Body of pancreas (tissue), 4 donors: ENCODE measurements at places on chromosomes 2 and 18.

DNA sequence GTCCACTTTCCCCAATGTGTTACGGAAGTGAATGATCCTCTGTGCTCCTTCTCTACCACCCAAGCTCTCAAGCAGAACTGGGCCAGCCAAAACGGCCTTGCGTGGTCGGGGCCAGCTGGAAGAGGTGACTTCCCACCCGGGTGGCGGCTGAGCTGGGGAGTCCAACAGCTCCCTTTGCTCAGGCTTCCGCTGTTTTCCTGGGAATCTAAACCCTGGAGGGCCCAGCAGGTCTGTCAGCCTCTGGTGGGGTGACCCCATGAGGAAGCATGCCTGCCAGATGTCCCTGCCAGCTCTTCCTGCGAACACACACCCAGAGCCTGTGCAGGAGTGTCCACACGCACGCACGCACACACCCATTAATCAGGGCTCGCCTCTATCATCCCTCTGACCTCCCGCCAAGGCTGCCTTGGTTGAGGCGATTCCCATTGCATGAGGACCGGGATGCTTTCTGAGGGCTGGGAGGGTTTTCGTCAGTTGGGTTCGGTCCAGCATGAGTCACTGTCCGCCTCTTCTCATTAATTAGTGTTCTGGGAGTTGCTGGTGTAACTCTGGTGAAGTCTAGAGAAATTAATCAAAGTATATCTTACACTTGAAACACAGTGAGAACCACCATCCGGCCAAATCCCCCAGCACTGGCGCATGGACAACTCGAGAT is 90.6 kb downstream of the TWIST2 start:
- DNase-seq, result peak; percentile 56

DNA sequence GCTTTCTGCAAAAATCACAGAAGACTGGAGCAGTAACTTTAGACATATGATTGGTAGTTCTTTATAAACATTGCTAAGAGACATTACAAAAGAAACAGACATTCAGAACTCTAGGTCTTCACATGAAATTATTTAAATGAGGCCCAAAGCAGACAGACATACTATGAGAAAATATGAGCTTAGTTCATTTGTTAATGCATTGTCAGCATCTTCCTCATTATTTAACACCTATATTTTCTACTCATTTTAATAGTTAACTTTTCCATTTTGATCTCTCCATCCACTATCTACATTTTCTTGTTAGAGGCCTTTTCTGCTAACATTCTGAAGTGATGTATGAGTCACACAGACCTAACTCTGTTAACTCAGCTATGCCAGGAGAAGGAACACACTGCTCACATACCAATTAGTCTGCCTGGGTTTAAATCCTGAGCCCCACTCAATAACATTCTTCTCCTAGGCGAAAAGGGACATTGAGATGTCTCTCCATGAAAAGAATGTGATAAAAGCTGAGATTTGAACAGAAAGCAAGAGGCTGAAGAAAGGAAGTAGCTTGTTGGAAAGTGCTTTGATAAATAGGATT is 400.3 kb upstream of the PKDCC start:
- no peak for DNase-seq

DNA sequence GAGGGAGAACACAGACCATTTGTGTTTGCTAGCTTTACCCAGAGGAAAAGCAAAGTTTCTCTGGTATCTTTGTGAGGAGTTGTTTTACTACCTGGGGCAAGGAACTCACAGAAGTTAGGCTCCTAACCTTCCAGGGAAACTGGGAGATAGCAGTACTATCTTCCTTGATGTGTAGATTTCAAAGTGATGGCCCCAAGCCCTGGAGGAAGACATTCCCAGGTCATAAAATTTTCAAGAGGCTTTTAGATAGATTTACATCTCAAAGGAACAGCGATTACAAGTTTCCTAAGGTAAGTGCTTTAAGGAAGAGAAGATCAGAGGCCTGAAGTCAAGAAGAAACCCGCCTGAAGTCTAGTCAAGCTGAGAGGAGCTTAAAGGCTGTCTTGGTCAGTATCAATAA is 1187.8 kb upstream of the TMEFF2 start:
- DNase-seq, result no peak

- DNase-seq, result no peak
Measured at GRCh38 chr18:3902676-3903075, 452.7 kb downstream of the TGIF1 start.

GRCh38 chr2:169716238-169716886 is 17.3 kb upstream of the KLHL23 start:
- peak; percentile 60 for DNase-seq

DNA sequence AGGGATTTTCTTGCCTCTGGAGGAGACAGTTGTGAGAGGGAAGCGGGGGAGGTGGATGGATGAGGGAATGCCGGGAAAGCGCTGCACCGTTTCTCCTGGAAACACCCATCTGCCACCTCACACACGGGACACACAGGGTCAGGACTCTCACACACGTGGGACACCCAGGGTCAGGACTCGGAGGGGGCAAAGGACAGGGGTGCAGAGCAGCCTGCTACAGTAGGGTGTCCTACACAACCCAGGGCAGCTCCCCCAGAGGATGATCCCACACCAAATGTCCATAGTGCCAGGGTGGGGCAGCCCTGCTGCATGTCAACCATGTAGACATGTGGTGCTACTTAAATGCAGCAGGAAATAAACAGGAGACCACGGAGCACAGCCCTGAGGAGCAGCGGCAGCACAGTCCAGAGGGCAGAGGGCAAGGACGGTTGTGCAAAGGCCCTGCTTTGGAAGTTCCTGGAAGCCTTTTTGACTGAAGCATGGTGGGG is 5.1 kb downstream of the RAMP1 start:
- DNase-seq, result no peak

GRCh38 chr2:130846233-130846632 is 9.5 kb downstream of the ARHGEF4 start:
- no peak for DNase-seq

GRCh38 chr2:205054789-205055188 is 509.5 kb downstream of the PARD3B start:
- DNase-seq, result no peak

DNA sequence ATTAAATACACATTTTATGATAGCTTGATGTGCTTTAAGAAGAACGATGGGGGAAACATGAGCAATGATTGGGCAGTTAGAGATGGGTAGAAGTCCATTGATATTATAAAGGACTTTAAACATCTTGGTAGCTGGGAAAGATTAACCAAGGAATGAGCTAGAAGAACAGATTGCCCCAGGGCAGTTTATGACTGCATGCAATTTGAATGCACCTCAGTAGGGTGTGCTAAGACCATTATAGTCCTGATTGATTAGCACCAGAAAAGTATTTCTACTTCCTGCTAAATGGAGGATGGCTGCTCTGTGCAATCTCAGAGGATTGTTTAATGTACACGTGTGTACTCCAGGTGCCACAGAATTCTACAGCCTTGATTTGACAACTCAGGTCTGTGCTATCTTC is 641.9 kb downstream of the CNTNAP5 start:
- no peak for DNase-seq

- no peak for DNase-seq
Measured at GRCh38 chr2:7845332-7845731, 836.5 kb upstream of the ID2 start.

- DNase-seq, result no peak
Measured at GRCh38 chr2:98772536-98772935, 41.6 kb upstream of the MGAT4A start.

DNA sequence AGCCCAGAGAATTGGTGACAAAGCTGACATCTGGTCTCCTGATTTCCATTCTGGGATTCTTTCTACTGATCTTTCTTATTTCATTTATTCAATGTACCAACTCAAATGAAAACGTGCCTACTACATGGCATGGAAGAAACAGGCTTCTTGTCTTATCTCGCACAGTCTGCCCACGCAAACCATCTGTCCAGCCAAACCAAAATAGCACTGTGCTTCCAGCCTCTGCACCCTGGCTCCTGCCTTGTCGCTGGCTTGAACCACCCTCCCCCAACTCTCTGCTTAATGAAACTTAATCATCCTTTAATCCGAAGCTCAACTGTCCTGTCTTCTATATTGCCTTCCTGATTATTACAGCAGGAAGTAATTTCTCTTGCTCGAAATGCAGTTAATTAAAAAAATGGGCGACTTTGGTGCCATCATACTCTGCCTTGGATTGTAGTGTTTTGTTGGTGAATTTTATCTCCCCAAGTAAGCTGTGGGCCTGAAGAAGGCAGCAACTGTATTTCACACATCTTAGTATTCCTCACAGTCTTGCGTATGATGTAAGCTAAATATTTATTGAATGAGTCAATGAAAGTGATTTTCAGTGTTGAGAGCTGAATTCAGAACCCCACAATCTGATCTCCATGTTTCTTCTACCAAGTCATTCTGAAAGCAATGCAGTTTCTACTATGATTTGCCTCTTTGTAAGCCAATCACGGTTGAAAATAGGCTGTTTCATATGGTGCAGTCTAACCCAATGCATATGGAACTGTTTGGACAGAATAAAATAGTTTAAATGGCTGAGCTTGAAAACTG is 190.8 kb downstream of the TMEM247 start:
- no peak for DNase-seq

DNA sequence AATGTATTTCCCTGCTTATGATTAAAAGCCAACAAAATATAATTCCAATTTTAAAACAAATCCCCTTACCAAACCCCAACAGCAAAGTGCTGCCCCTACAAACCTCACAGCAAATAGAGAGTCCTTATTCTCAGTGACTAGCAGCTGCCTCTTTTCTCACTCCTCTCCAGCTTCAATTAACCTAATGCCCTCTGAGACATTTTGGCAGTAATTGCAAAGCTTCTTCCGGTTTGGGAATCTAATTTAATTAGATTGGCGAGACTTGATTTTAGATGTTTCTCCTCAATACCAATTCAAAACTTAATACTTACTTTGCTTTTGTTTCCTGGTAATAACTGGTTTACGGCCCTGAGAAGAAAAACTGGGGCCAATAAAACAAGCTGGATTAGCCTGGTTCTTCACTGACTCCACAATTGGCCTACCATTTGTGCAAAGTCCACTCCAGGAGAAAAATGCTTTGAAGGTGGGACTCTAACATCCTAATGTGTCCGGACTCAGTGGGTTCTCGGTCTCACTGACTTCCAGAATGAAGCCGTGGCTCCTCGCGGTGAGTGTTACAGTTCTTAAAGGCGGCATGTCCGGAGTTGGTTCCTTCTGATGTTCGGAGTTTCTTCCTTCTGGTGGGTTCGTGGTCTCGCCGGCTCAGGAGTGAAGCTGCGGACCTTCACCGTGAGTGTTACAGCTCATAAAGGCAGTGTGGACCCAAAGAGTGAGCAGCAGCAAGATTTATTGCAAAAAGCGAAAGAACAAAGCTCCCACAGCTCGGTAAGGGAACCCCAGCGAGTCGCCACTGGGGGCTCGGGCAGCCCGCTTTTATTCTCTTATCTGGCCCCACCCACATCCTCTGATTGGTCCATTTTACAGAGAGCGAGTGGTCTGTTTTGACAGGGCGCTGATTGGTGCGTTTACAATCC is 52.8 kb downstream of the SLC35F5 start:
- no peak for DNase-seq
